ENCODE measurements at places on chromosomes 2 and 18.

DNA sequence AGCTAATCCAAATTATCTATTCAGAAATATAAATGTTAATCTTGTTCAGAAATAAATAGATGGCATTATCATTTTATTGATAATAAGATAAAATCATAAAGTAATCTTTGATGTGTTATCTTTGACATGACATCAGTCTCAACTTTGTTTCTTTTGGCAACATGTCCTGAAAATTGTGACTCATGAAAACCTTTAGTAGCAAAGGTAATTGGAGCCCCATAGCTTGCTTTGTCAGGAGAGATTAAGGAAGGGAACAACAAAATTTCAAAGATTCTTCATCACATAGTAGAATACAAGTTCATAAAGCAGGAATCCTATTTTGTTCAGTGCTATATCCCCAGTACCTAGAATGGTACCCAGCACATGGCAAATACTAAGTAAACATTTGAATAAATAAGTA, 165.4 kb downstream of the KCNE4 start:
- DNase-seq = no peak

- no peak for DNase-seq
Measured at GRCh38 chr18:42446195-42446594, 491.2 kb downstream of the PIK3C3 start.

- DNase-seq = no peak
Measured at GRCh38 chr2:182593394-182593975, 122.6 kb upstream of the DNAJC10 start.

DNA sequence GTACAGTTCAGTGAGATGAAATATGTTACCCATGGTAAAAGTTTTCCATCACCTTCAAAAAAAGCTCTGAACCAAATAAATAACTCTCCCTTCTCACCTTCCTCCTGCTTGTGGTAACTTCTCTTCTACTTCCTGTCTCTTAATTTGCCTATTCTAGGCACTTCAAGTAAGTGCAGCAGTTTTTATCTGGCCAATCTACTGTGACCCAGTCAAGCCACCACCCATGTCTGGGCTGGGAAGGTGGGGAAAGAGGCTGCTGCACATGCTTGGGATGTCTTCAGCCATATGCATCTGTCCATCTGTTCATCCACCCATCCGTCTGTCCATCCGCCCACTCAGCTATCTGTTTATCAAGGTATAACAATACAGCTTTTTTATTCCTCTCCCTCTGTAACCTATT, 31.6 kb downstream of the ZNF532 start:
- no peak for DNase-seq

DNA sequence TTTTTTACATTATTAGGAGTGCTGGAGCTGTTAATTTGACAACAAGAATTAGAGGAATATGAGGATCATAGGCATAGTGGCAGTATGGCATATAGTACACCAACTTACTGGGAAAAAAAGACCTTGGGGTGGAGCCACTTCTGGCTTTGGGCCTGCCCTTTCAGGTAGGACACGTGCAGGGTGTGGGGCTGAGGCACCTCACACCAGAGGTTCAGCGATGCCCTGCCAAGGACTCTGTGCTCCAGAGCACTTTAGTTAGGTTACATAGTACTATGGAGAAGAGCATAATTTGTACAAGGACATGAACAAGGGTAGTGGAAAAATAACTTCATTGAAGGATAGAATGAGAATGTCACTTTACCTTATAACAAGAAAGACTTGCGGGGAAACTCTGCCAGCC, 77.1 kb upstream of the CD302 start:
- no peak for DNase-seq

DNA sequence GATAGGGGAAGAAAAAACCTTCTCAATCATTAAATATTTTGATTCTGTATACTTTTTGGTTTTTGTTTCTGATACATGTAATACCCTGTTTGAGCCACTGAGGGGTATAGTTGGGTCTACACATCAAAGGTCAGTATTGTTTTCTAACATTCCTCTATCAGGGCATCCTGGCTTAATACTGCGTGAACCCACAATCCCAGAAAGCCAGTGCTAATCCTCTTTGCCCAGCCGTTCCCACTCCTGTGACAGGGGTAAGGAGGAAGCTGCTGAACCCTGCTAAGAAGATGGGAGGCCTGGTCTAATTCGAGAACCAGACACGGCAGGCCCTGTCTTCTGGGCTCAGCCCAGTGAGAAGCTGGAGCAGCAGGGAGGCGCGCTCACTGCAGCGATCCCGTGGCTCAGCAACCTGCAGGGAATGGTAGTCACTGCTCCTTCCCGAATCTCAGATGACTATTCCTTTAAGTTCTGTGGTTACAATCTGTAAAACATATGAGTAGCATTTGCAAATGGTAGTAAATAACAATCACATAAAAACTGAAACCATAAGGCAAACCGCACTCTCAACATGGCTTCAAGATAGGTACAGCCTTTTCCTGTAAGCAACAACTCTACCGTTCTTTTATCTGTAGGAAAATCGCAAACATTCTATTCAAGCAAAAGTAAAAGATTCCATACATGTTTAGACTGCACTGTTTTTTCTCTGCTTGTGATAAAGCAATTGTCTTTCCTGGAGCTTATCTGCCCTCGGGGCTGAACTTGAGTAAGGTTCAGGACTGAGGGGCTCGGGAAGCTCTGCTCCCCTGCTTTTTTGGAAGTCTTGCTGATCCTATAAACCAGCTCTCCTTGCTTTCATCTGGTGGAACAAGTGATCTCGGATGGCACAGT, 87.0 kb downstream of the EPB41L3 start:
- DNase-seq = no peak

- no peak for DNase-seq
Measured at GRCh38 chr18:37442477-37442876, 123.1 kb downstream of the CELF4 start.

DNA sequence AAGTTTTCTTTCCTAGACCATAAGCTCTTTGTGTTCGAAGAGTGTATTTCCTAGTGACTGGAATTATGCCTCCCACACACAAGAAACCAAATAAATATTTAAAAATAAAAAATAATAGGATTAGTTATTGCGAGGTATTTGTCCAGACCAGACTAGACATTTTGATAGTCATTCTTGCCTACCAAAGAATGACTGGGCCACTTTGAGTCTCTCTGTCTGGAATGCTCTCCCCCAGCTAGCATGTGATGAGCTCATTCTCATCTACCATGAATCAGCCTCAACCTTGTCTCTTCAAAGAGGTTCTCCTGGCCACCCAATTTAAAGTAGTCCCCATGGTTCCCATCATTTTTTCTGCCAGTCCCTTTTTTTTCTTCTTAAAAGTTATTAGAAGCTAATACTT, 13.9 kb upstream of the DSC1 start:
- no peak for DNase-seq

GRCh38 chr2:96065381-96065930, 30.7 kb upstream of the GPAT2 start:
- DNase-seq = no peak

- no peak for DNase-seq
Measured at GRCh38 chr2:196286821-196287220, 115.4 kb upstream of the STK17B start.

DNA sequence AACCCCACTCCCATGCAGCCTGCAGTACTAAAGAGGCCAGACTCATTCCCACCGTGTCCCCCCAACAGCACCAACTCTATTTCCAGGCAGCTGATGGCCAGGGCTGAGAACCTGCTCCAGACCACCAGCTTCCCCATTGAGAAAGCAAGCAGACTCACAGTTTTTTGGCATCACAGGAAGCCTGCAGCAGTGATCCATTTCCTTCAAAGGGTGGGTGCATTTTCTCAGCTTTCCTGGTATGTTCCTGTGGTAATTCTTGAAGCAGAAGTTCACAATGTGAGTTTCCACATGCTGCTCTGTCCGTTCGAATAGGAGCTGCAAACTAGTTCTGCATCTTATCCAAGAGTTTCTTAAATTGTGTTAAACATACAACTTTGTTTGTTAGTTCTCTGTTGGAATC, 1249.6 kb upstream of the FAM98A start:
- DNase-seq = no peak

- DNase-seq = no peak
Measured at GRCh38 chr2:158756331-158756730, 38.8 kb upstream of the DAPL1 start.

- DNase-seq = no peak
Measured at GRCh38 chr2:222304737-222305515, 6.1 kb upstream of the PAX3 start.

DNA sequence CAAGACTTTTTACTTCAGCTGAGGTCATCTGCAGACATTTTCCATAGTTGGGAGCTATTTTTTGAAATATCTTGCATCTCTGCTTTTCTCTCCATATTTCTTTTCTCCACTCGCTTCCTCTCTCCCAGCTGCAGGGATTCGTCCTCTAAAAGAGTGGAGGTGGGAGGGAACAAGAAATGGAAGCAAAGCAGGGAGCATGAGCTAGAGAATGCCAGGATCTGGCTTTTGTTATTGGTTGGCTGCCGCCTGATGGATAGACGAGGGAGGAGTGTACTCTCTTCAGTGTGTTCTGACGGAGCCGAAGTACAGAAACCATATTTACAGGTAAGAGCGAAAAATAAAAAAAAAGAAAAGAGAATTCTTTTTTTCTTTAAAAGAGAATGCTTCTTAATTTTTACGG, at the start of gene CSRNP3:
Gene CSRNP3 (plus strand): TSS at position 282 of the 400 bp plus-strand sequence. CDS start 125,368 bp downstream, outside the sequence.
- DNase-seq = no peak

GRCh38 chr18:52395146-52395852, 55.3 kb downstream of the DCC start:
- no peak for DNase-seq

DNA sequence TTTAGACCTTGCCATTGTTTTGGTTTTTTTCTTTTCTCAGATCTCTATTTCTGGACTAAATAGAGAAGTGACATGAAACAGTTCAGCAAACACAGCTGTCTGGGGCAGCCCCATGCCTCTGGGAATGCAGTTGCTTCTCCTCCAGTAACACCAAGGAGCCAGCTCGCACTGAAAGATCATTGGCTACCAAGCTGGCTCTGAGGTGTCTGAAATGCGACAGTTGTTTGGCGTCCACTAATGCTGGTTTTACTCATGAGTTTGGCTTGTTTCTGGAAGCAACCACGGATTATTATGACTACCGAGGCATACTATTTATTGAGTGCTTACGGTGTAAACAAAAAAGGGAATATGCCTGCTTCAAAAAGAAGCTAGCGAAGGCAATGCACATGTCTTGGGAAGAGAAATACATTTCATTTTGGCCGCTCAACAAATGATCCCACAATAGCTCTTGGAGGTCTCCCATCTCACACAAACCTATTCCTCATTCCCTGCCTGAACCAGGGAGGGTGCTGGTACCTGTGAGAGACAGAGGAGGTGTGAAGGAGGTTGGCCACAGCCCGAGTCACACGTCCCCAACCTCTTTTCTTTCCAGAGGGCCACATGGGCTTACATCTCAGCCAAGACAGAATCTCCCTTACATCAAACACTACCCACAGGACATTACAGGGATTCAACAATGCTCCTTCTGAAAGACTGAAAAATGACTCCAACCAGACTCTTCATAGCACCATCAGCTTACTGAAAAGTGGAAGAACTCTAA, 37.5 kb upstream of the NEB start:
- DNase-seq = no peak

DNA sequence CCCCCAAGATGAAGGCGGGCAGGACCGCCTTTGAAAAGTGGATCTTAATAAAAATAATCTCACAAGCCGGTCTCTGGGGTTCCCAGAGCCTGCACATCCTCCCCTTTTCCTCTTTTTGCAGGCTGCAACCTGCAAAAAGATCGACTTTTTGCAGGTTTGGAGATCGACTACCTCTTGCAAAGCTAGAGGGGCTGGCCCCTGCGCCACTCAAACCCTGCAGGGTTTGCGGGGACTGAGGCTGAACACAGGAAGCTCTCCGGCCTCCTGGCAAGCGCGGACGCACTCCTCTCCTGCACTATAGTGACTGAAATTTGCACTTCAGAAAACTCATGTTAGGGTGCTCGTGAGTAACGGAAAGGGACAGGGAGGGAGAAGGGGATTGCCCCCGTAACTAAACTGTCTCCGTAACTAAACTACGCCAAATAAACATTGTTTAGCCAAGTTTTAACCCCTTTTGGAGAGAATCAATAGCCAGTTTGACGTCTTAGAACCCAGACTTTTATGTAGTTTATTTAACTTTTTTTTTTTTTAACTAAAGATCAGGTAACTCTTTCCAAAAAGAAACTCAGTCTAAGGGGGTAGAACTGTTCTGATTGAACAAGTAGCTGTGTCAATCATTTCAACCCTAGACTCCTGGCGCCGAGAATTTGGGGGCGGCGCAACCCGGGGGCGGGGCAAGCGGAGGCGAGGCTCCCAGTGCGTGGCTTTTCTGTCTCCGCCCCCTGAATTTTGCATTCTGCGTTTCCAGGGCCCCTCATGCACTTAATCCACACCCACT, 2.5 kb downstream of the IGFBP5 start:
- DNase-seq = peak; percentile 42

DNA sequence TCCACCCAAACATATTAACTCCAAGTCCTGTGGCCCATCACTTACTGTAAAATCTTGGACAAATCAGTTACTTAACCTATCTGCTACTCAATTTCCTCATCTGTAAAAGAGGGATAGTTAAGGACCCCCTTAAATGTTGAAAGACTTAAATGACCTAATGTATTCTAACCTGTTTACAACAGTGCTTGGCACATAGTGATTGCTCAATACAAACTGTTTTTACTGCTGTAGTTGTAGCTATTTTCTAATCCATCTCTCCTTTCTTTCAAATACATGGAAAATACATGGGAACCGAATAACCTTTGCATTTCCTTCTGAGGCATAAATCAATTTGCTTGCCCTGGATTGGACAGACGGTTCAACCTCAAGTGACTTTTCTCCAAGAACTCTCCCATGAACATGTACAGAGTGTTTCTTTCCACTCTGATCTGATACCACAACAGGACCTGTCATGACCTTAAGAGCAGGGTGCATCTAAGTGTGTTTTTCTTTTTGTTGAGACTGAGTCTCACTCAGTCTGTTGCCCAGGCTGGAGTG, 2.7 kb downstream of the LNPK start:
- no peak for DNase-seq

DNA sequence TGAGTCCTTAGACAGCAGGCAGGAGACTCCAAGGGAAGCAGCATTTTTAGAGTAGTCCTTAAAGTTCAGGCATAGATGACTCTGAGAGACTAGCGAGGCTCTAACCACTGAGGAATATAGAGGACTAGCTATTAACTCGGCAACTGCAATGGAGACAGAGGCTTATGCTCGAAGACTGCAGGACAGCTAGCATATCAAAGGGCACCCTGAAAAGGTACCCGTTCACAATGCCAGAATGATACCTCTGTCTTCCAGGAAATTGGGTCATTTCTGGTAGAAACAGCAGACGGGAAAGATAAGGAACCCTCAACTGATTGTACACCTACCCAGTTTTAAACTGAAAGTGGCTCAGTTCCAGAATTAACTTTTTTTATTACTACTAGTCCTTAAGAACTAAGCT, 1204.0 kb upstream of the ZEB2 start:
- no peak for DNase-seq

- no peak for DNase-seq
Measured at GRCh38 chr18:32724071-32724749, 48.6 kb downstream of the KLHL14 start.

DNA sequence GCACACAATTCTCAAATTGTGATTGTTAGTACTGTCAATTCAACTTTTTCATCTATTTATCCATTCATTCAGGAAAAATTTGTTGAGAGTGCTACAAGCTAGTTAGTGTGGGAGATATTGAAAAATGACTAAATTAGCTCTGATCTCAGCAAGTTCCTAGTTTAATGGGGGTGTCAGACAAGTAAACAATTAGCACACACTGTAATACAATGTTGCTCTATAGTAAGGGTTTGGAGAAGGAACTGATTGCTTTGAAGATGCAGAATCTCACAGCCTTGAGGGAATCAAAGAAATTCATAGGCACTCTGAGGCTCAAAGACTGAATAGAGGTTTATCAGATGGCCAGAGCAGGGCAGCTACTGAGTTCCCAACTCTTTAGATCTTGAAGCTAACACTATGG, 6.8 kb upstream of the CCNYL1 start:
- no peak for DNase-seq
